Activated CD8-positive, alpha-beta T cell treated with anti-CD3 and anti-CD28 coated beads for 36 hours (primary cell): ENCODE measurements at places on chromosomes 3 and 15. TPM values are rescaled to one million over a fixed set of nuclear protein-coding genes. Genes with fewer than 3 reads are reported as not detected.

The LAMB2 gene
- not detected for total RNA-seq

The ELL3 gene
- 2.4 TPM for total RNA-seq

The SERPINI1 gene
- total RNA-seq, result 0.83 TPM

The TNNC1 gene
- total RNA-seq, result 4.8 TPM

The HHLA2 gene
- 2.2 TPM for total RNA-seq

The APBA2 gene
- 32.0 TPM for total RNA-seq

The CNTN3 gene
- total RNA-seq, result not detected

The GOLGA6L1 gene
- total RNA-seq, result not detected

The SH3GL3 gene
- total RNA-seq, result not detected

The KIF23 gene
- 47.0 TPM for total RNA-seq

The LRRIQ4 gene
- not detected for total RNA-seq

The PAQR9 gene
- total RNA-seq, result not detected

The ACTRT3 gene
- 0.54 TPM for total RNA-seq

The AQR gene
- 36.4 TPM for total RNA-seq

The PGBD4 gene
- 2.7 TPM for total RNA-seq
